Endothelial cell of umbilical vein (primary cell): ENCODE measurements at places on chromosomes 1 and 21. TPM values are rescaled to one million over a fixed set of nuclear protein-coding genes. Genes with fewer than 3 reads are reported as not detected.

GRCh38 chr1:79899914-79900313, 893.4 kb upstream of the ADGRL4 start:
- H3K27me3 ChIP-seq = no peaks in the 10 kb centered on the region
- no peaks in the 10 kb centered on the region for H3K36me3 ChIP-seq
- H3K4me3 ChIP-seq = no peak overlapping the region
- no peak overlapping the region for H3K27ac ChIP-seq
- H3K4me1 ChIP-seq = peaks cover 5% of the 10 kb centered on the region

- H3K4me1 ChIP-seq = no peaks in the 10 kb centered on the region
- H3K27me3 ChIP-seq = no peaks in the 10 kb centered on the region
- DNase-seq = peak; percentile 83
- no peak overlapping the region for H3K27ac ChIP-seq
- no peaks in the 10 kb centered on the region for H3K36me3 ChIP-seq
Measured at GRCh38 chr1:226349801-226350518, 41.0 kb upstream of the LIN9 start.

DNA sequence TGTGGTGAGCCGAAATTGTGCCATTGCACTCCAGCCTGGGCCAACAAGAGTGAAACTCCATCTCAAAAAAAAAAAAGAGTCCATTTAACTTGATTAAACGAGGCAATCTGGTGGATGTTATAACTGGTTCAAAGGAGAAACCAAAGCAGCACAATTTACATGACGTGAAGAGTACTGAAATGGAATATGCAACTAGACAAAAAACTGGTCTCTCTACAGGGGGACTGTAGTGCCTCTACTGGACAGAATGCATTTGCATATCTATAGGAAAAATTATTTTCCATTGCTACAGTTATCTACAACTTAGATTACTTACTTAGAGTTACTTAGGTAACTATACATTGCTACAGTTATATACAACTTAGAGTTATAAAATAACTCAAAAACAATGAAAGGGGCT, 2.7 kb upstream of the CAPN2 start:
- peak; percentile 49 for DNase-seq
- H3K36me3 ChIP-seq = no peaks in the 10 kb centered on the region
- H3K4me3 ChIP-seq = no peak overlapping the region
- no peaks in the 10 kb centered on the region for H3K27me3 ChIP-seq
- H3K4me1 ChIP-seq = peaks cover 68% of the 10 kb centered on the region

Gene DISC1
- total RNA-seq = 12.8 and 14.7 TPM in 2 replicates

- no peak overlapping the region for H3K4me3 ChIP-seq
- H3K4me1 ChIP-seq = peaks cover 25% of the 10 kb centered on the region
- H3K36me3 ChIP-seq = no peaks in the 10 kb centered on the region
- H3K27me3 ChIP-seq = no peaks in the 10 kb centered on the region
- H3K27ac ChIP-seq = no peak overlapping the region
Measured at GRCh38 chr21:44301961-44302406, 2.1 kb downstream of the PFKL start.

- no peak for DNase-seq
- no peaks in the 10 kb centered on the region for H3K4me1 ChIP-seq
- H3K27me3 ChIP-seq = peaks cover 2% of the 10 kb centered on the region
- H3K27ac ChIP-seq = no peak overlapping the region
- H3K36me3 ChIP-seq = no peaks in the 10 kb centered on the region
- no peak overlapping the region for H3K4me3 ChIP-seq
Measured at GRCh38 chr1:12626888-12627287, 8.9 kb upstream of the DHRS3 start.

- no peak overlapping the region for H3K27ac ChIP-seq
- no peaks in the 10 kb centered on the region for H3K27me3 ChIP-seq
Measured at GRCh38 chr1:64542118-64542517, 72.2 kb downstream of the CACHD1 start.

Gene C1orf232
- not detected in 2 replicates for total RNA-seq

GRCh38 chr1:21607549-21608529, 61.3 kb downstream of the RAP1GAP start:
- H3K36me3 ChIP-seq = no peaks in the 10 kb centered on the region
- no peak overlapping the region for H3K4me3 ChIP-seq
- H3K4me1 ChIP-seq = no peaks in the 10 kb centered on the region
- H3K27ac ChIP-seq = no peak overlapping the region
- DNase-seq = peak; percentile 75

DNA sequence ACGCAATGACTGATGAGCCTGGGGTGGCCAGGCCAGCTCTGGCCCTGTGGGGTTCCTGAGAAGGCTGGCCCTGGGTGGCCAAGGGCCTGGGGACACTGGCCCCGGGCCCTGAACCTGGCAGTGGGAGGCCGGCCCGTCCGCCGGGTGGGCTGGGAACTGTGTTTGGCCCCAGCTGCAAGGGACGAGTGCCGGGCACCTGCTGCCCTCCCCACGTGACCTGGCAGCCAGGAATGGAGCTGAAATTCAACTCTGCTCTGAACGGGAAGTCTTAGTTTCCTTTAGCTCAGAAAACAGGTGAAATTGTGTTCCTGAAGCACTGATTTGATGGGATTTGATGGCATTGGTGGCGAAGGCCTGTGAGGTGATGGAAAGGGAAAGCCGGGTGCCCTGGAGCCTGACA, 8.2 kb upstream of the TTLL10 start:
- no peaks in the 10 kb centered on the region for H3K36me3 ChIP-seq
- no peaks in the 10 kb centered on the region for H3K4me1 ChIP-seq
- H3K4me3 ChIP-seq = no peak overlapping the region
- DNase-seq = no peak

Gene FAM163A
- not detected in 2 replicates for total RNA-seq

- H3K27ac ChIP-seq = no peak overlapping the region
- DNase-seq = peak; percentile 57
- H3K4me1 ChIP-seq = peaks cover 7% of the 10 kb centered on the region
- H3K27me3 ChIP-seq = no peaks in the 10 kb centered on the region
- H3K4me3 ChIP-seq = no peak overlapping the region
- H3K36me3 ChIP-seq = no peaks in the 10 kb centered on the region
Measured at GRCh38 chr21:44049606-44050005, 37.5 kb downstream of the TRAPPC10 start.

- H3K27me3 ChIP-seq = peaks cover 15% of the 10 kb centered on the region
- no peak overlapping the region for H3K4me3 ChIP-seq
- H3K27ac ChIP-seq = no peak overlapping the region
- no peak for DNase-seq
- H3K36me3 ChIP-seq = no peaks in the 10 kb centered on the region
Measured at GRCh38 chr1:119815361-119815760, 4.1 kb upstream of the REG4 start.

GRCh38 chr1:21633992-21634805, 35.0 kb downstream of the RAP1GAP start:
- H3K4me3 ChIP-seq = no peak overlapping the region
- H3K27me3 ChIP-seq = no peaks in the 10 kb centered on the region
- H3K36me3 ChIP-seq = no peaks in the 10 kb centered on the region
- no peaks in the 10 kb centered on the region for H3K4me1 ChIP-seq
- no peak for DNase-seq
- H3K27ac ChIP-seq = no peak overlapping the region

- no peak overlapping the region for H3K27ac ChIP-seq
- no peak for DNase-seq
- peaks cover 3% of the 10 kb centered on the region for H3K27me3 ChIP-seq
- no peaks in the 10 kb centered on the region for H3K4me1 ChIP-seq
Measured at GRCh38 chr1:167514288-167514687, 4.0 kb downstream of the CD247 start.

DNA sequence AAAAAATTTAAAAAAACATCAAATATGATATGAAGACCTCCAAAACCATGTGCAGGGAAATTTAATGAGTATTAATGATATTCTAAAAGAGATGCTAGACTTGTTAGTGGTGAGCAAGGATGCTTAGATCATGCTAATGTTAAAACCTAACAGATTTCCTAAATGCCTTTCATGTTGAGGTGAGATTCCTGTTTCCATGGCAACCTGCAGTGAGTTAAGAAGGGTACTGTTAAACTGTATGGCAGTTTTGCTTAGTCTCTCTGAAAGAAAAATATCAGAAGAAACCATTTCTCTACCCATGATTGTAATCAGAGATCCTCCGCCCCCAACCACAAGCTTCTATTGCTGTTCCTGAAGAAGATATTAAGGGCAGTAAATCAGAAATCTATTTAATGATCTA, 321.6 kb upstream of the LRRC7 start:
- no peak overlapping the region for H3K27ac ChIP-seq
- no peaks in the 10 kb centered on the region for H3K36me3 ChIP-seq
- no peaks in the 10 kb centered on the region for H3K4me1 ChIP-seq
- H3K4me3 ChIP-seq = no peak overlapping the region
- H3K27me3 ChIP-seq = no peaks in the 10 kb centered on the region

Gene CSMD2
- not detected in 2 replicates for total RNA-seq

- DNase-seq = no peak
- no peak overlapping the region for H3K4me3 ChIP-seq
- no peaks in the 10 kb centered on the region for H3K27me3 ChIP-seq
- no peak overlapping the region for H3K27ac ChIP-seq
- no peaks in the 10 kb centered on the region for H3K4me1 ChIP-seq
- H3K36me3 ChIP-seq = no peaks in the 10 kb centered on the region
Measured at GRCh38 chr1:42618866-42619265, 39.4 kb upstream of the PPIH start.

Gene STUM
- not detected in 2 replicates for total RNA-seq

Gene AKT3
- total RNA-seq = 97.1 and 98.2 TPM in 2 replicates
